ENCODE measurements at places on chromosomes 12 and 14. TPM values are rescaled to one million over a fixed set of nuclear protein-coding genes. Genes with fewer than 3 reads are reported as not detected.

GRCh38 chr12:119613319-119613936, 19.9 kb downstream of the TMEM233 start:
- DNase-seq = no peak

IGFBP6 gene
- 18.3 TPM for total RNA-seq

HHIPL1 gene
- total RNA-seq = 1.7 TPM

- no peak for DNase-seq
These were observed 1025.7 kb upstream of the TMEM132C start for GRCh38 chr12:127241072-127241817.

GEMIN2 gene
- 8.7 TPM for total RNA-seq

DNA sequence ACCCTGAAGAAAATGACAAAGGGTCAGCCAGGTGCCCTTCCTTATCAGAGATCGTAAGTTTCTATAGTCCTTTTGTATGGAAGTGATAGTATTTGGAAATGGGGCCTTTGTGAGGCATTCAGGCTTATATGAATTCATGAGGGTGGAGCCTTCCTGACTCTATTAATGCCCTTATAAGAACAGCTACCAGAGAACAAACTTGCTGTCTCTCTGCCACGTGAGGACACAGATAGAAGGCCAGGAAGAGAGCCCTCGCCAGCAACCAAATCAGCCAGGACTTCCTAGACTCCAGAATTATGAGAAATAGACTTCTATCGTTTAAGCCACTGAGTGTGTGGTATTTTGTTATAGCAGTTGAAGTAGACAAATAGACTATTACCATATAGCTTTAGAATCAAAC, 36.7 kb downstream of the TRMT5 start:
- peak; percentile 11 for DNase-seq

DNA sequence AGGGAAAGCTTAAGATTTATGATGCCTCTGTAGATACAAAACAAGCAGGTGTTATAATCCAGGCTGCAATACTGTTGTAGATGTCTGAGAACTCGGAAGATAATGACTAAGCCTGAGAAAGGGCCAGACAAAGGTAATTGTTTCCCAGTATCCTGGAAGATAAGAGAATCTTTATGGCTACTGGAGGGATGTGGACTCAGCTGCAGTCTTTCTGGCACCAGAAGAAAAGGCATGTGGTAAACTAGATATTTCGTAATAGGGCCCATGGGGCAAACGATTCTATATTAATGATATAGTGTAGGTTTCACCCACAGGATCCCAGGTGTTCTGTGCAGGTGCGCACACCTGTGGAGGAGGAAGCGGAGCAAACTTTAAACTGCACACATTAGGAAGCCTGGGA, 9.2 kb upstream of the APOLD1 start:
- DNase-seq = no peak

OR4E2 gene
- total RNA-seq = not detected

TAMALIN gene
- 12.9 TPM for total RNA-seq

FSCB gene
- 0.08 TPM for total RNA-seq

DNA sequence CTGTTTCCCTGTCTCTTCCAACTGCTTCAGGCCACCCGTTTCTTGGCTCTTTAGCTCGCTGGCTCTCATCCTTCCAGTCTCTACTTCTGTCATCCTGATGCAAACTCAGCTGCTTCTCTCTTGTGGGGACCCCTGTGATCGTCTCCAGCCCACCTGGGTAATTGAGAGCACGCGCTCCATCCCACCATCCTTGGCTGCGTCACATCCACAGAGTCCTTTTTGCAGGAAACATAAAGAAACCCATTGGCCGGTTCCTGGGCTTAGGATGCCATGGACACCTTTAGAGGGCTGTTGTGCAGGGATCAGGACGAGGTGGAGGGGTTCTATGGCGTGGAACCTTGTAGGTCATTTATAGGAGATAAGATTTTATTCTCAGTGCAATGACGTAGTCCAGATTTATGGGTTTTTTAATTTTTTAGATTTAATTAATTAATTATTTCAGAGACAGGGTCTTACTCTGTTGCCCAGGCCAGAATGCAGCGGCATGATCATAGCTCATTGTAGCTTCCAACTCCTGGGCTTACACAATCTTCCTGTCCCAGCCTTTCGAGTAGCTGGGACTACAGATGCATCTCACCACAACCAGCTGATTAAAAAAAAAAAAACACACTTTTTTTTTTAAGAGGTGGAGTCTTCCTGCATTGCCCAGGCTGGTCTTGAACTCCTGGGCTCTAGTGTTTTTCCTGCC, 82.6 kb downstream of the CCDC92 start:
- DNase-seq = no peak

GRCh38 chr14:24207625-24208024, 2.1 kb downstream of the TSSK4 start:
- DNase-seq = no peak

Data from heart left ventricle (tissue), 16 donors.